ENCODE measurements at places on chromosomes 13 and 19.

DNA sequence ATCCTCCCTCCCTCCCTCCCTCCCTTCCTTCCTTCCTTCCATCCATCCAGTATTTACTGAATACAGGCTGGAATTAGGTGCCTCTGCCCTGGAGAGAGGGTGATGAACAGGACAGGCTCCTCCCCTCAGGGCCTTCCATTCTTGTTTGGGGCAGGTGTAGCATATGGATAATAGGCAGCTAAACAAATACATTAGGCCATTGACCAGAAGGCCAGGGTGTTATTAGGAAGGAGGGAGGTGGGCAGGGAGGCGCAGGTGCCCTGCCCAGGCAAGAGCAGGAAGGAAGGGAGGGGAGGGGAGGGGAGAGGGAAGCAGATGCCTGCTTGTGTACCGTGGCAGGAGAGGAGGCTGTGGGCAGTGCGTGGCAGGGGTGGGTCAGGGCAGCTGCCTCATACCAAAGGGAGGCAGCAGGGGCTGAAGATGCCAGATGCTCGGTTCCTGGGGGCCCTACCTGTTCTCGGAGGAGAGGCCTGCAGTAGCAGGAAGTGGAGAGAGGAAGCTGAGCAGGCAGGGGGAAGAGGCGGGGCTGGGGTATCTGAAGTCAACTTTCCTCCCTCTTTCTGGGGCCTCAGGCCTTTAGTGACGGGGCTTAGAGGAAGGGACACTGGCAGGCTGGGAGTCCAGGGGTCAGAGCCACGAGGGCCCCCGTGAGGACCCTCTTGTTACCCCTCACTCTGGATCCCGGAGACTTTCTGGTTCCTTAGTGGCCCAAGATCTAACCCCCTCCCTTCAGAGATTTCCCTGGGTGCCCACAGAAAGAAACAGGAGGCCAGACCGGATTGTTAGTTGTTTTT lies at the start of gene RINL:
RINL (minus strand) TSS at position 495 of the 794 bp plus-strand sequence. CDS start 1,533 bp downstream, outside the sequence.
- DNase-seq, result no peak

DNA sequence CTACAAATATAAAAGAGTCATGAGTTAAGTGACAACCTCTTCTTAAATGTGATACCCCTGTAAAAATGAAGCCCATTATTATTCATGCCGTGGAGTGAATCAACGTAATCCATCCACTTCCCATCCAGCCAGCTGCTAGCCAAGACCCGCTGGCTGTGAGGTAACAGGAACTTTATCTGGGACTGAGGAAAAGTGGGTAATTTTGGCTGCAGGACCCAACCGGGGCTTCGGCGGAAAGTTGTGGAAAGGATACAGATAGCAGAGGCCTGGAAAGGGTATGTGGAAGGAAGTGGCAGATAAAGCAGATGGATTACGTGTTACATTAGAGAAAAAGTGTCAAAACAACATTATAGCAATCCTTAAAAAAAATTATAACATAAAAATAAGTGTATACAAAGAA lies 48.3 kb downstream of the SLC7A1 start:
- no peak for DNase-seq

DNA sequence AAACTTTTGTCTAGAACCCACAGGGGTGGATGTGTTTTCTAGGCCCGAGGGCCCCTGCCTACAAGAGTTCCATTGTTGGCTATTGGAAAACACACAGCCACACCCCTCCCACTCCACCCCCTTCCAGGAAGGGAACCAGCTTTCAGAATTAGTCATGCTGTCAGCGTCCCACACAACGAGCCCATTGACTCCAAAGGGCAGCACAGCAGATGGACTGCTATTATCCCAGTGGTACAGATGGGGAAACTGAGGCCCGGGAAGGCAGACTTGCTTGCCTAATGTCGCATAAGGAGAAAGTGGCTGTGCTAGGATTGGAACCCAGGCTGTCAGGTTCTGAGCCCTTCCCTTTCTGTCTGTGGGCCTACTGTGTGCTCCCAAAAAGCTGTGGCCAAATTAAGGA lies 8.1 kb upstream of the FXYD3 start:
- DNase-seq, result no peak

DNA sequence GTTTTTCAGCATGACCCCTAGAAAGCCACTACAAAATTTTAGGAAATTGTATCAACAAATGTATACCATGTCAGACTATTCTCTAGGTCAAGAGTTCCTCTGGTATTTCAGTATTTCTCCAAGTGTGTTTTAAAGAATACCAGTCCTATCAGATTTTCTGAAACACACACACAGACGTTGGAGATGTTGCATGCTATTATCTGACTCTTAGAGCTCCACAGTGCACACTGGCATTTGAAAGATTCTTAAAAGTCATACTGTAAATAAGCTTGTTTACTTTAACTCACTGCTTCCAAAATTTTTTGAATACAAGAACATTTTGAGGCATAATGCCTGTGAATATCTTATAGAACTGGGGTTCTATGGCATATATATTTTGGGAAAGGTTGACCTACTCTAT lies 33.8 kb upstream of the VWA8 start:
- DNase-seq, result no peak

- no peak for DNase-seq
Observed at GRCh38 chr19:15476325-15476724, 3.0 kb downstream of the PGLYRP2 start.

DNA sequence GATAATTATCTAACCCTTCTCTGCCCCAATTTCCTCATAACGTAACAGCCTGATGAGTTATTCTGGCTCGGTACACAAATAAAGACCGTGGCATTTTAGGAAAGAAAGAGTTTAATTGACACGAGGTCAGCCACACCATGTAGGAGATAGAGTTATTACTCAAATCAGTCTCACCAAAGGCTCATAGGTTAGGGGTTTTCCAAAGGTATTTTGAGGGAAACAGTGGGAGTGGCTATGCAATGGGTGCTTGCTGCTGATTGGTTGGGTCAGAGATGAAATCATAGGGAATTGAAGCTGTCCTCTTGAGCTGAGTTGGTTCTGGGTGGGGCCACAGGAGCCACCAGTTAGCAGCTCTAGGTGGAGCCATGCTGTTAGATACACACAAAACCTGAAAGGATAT lies 137.5 kb downstream of the FREM2 start:
- DNase-seq, result no peak

DNA sequence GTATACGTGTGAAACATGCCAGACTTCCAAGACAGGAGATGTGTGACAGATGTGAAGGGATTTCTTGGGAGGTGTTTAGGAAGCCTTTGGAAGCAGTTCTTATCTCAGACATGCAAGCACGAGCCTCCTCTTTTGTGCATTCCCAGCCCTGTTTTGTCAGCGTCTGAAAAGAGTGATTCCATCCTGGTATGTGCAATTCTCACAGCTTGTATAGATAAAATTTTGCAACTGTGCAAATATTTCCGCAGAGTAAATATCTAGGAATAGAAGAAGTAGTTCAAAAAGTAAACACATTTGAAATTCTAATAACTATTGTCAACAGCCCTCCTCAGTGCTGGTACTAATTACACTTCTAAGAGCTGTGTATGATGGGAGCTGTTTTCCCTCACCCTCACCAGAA lies 72.3 kb upstream of the C1QTNF9B start:
- no peak for DNase-seq

DNA sequence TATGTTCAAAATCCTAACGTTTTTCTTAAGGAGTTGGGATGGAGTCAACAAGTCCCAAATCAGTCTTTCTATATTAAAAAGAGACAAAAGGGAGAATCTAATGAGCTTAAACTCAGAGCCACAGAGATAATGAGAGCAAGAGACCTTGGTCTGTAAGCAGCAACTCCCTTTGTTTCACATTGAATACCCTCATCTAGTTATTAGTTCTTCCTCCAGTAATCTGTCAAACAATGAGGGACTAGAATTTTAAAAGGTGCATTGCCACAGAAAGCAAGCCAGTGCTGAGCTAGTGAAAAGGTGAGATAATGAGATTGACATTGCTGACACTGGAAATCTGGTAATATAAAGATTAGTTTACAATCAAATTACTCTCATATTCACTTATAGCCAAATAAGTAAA lies 718.6 kb downstream of the DACH1 start:
- DNase-seq, result no peak

GRCh38 chr19:10535613-10536012 lies 8.1 kb upstream of the ATG4D start:
- DNase-seq, result no peak

DNA sequence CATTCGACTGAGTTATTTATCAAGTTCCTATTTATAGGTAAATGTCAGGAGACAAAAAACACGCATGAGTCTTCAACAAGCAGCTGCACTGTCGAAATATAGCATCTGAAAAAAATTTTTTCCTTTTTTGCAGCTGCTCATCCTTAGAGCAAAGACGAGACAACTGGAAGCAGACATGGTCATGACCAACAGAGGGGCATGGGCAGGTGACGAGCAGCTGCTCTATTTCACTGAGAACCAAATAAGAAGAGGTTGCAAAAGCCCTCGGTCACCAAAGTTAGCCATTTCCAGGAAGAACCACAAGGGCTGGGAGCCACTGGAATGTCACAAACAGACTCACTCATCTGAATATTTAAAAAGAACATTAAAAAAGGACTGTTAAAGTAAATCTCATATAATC lies 22.2 kb downstream of the SOHLH2 start:
- DNase-seq, result no peak

DNA sequence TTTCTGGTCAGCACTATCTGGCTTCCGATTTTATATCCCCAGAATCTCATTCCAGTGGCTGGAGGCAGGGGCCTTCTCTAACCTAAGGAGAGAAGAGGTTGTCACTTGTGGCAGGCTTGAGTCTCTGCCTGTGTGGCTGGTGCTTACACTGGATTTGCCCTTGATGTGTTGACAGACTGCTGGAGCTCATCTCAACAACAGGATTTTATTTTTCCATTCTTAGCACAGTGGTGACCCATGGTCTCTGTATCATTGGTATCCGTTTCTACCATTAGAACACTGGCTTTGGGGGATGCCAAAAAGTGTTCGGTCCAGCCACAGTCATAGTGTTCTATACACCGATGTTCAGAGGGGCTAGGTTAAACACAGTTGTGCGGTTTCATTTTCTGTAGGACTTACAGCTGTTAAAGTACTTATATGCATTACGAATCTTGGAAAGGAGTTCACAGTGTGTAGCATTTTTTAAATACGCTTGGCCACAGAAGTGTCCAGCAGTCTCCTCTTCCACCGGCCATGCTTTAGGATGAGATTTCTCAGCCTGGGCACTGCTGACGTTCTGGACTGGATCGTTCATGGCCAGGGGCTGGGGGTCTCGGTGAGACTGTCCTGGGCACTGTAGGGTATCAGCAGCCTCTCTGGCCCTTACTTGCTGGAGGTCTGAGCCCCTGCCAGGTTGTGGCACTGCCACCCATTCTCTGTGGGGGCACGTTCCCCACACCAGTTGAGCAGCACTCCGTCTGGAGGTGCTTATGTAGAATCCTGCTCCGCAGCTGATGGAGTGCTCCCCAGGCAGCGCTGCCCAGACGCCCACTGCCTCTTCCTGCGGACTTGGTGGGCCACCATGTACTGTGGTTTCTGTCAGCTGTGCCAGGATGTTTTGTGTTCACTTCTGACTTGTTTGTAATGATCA lies 41.4 kb upstream of the TEX29 start:
- no peak for DNase-seq

DNA sequence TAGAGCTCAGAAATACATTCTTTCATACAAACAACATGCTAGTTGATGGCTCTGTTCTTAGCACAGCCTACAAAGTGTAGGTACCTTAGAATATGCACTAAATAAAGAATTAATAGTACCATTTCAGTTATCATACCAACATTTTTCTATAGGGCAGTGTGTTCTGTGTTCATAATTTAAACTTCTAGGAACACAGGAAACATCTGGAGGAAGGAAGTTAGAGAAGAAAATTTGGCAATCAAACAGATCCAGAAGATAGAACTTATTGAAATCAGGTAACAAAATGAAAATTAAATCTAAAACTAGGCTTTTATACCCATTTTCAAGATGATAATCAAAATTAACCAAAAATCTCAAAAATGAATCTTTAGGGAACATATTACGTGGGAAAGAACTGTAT lies 527.5 kb downstream of the DCT start:
- DNase-seq, result no peak

DNA sequence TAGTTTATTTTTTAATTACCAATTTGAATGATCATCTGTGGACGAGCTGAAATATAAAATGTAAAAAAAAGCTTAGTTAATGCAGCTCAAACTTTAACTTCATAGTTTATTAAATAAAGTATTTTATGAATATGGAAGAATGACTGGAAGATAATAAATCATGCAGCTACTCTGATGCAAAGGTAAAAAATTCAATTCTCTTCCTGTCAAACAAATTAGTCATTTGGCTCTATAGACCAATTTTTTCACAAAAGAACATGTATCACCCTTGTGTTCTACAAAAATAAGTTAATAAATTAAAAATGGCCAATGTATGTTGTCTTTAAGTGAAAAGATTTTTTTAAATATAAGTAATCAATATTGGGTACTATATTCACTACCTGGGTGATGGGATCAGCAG lies 26.2 kb downstream of the EXOSC8 start:
- DNase-seq, result no peak

GRCh38 chr19:1401138-1401888 lies at the start of gene GAMT:
Gene GAMT (minus strand): TSS chr19:1401542. CDS start chr19:1401476, 66 bp downstream.
- no peak for DNase-seq

DNA sequence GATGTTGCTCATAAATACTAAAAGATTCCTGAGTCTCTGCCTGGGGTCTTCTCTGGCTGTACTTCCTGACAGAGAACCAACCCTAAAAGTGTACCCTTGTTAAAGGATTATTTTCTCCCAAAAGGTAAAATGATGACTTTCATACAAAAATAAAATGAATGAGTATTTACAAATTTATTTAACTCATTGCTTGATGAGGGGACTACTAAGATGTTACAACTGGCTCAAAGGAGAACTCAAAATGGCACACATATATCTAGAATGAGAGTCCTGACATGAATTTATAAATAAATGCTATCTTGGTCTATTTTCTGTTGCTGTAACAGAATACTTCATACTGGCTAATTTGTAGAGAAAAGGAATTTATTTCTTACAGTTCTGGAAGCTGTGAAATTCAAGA lies 30.5 kb downstream of the STOML3 start:
- no peak for DNase-seq

DNA sequence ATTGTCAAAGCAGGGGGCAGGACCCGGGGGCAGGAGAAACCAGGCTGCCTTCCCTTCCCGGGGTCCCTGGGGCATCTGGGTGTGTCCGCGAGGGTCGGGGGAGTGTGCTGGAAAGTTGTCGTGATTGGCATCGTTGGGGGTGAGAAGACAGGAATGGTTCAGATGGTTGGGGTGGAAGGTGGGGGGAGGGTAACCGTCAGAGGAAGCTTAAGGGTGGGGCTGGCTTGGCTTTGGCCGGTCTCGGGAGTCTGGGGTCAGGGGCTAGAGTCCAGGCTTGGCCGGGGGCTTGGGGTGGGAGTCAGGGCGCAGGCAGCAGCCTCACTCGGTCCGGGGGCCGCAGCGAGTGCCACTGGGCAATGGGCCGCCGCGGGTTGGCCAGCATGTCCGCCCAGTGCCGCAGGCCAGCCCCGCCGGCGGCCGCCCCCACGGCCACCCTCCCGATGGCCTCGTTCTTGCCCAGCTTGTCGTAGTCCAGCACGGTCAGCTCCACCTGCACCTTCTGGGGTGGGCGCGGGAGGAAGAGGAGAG lies 6.8 kb upstream of the DNAAF3 start:
- no peak for DNase-seq

DNA sequence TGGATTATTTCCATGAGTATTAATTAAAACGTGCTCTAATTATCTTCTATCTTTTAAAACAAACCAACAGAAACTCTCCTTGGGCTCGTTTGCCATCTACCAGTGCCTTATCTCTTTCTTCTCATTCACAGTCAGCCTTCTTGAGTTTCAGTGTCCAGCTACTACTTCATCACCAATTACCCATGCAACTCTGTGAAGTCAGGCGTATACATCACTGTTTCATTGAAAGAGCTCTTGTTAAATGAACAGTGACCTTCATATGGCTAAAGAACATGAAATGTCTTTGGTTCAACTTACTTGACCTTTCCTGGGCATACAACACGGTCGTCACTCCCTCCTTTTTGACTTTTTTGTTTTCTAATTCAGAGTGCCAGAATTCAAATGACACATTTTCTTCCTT lies 5.2 kb upstream of the IFT88 start:
- DNase-seq, result no peak

Measured in SIG-M5 (cell line).